ENCODE measurements at places on chromosomes 5 and 9. TPM values are rescaled to one million over a fixed set of nuclear protein-coding genes. Genes with fewer than 3 reads are reported as not detected.

Gene CNTNAP3B
- total RNA-seq, result not detected

Gene IFNB1
- not detected for total RNA-seq

Gene SLC45A2
- total RNA-seq, result not detected

Gene TBC1D2
- total RNA-seq, result 24.7 TPM

Gene FGF18
- 0.12 TPM for total RNA-seq

Gene PCDHB16
- total RNA-seq, result 0.81 TPM

Gene TLE4
- total RNA-seq, result 81.8 TPM

Gene PHF19
- total RNA-seq, result 20.4 TPM

Gene LCN6
- not detected for total RNA-seq

Gene TAF1L
- not detected for total RNA-seq

Gene TMEM252
- not detected for total RNA-seq

Gene LPAR1
- 155 TPM for total RNA-seq

Gene PCDHGA3
- 4.9 TPM for total RNA-seq

Gene SLC27A6
- total RNA-seq, result 0.97 TPM

Gene CARD6
- 18.0 TPM for total RNA-seq

Gene ADGRD2
- total RNA-seq, result not detected

Gene ANKRD33B
- total RNA-seq, result 7.0 TPM

Gene LHX6
- not detected for total RNA-seq

Gene FOXD4
- 0.16 TPM for total RNA-seq

Gene FAXDC2
- total RNA-seq, result 10.0 TPM

Gene SOX30
- under 0.01 TPM for total RNA-seq

Gene PHYHD1
- 8.8 TPM for total RNA-seq

Gene DMRT3
- total RNA-seq, result not detected

Gene PCDHGB1
- 3.5 TPM for total RNA-seq

Gene AMBP
- total RNA-seq, result 0.12 TPM

Gene NXNL2
- 2.1 TPM for total RNA-seq

Gene GADD45G
- total RNA-seq, result 0.81 TPM

Gene IGFBPL1
- 0.49 TPM for total RNA-seq

Gene ZNF879
- 4.2 TPM for total RNA-seq

Gene TXNDC8
- not detected for total RNA-seq

Gene SPATA31C1
- not detected for total RNA-seq

Gene C5
- total RNA-seq, result 2.4 TPM

Gene FAM221B
- total RNA-seq, result not detected

Gene ZNF883
- total RNA-seq, result 4.7 TPM

Gene TARS1
- 209 TPM for total RNA-seq

Gene TOPORS
- total RNA-seq, result 35.7 TPM

Gene BAAT
- total RNA-seq, result not detected

Gene PDLIM4
- total RNA-seq, result 78.2 TPM

Gene LTC4S
- 1.6 TPM for total RNA-seq

Gene SLC36A3
- total RNA-seq, result not detected

Gene SPATA31A6
- not detected for total RNA-seq

Gene RNF183
- total RNA-seq, result not detected

Gene NR2F1-AS1
- 26.2 TPM for total RNA-seq

Gene PDCD1LG2
- total RNA-seq, result 20.1 TPM

Gene NME5
- total RNA-seq, result 1.8 TPM

Gene GPR150
- total RNA-seq, result under 0.01 TPM

Gene IFNK
- not detected for total RNA-seq

Gene SLC34A1
- total RNA-seq, result not detected

Gene ZNF300
- 6.7 TPM for total RNA-seq

Gene CDC20B
- under 0.01 TPM for total RNA-seq
